ENCODE measurements at places on chromosomes 16 and 17. TPM values are rescaled to one million over a fixed set of nuclear protein-coding genes. Genes with fewer than 3 reads are reported as not detected.

GRCh38 chr17:57524839-57525568 is 220.1 kb downstream of the CCDC182 start:
- H3K4me3 ChIP-seq: no peak overlapping the region
- H3K4me1 ChIP-seq: peaks cover 3% of the 10 kb centered on the region
- H3K27me3 ChIP-seq: no peaks in the 10 kb centered on the region
- DNase-seq: no peak
- H3K36me3 ChIP-seq: no peaks in the 10 kb centered on the region

- peak; percentile 76 for DNase-seq
- no peak overlapping the region for H3K27ac ChIP-seq
- H3K4me3 ChIP-seq: no peak overlapping the region
Measured at GRCh38 chr17:76076765-76077583, 2.0 kb upstream of the ZACN start.

DNA sequence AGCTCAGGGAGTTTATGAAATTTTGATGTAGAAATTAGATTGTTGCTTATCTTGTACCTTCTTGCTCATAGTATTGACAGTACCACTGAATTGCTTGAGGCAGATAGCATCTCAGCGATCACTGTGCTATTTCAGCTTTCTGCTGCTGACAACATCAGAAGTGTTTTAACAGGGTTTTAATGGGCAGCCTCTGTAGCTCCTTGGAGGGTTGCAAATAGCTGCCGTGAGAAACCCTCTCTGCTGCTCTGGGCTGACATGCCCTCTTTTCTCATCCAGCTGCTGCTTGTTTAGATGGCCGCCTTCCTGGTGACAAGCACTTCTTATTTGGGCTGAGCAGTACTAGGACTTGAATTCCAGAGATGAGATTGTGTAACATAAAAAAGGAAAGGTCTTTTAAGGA is 180.2 kb upstream of the TBX2 start:
- peak overlapping the region; percentile 24 for H3K27ac ChIP-seq
- H3K36me3 ChIP-seq: no peaks in the 10 kb centered on the region
- no peaks in the 10 kb centered on the region for H3K27me3 ChIP-seq
- peaks cover 22% of the 10 kb centered on the region for H3K4me1 ChIP-seq
- no peak overlapping the region for H3K4me3 ChIP-seq

DNA sequence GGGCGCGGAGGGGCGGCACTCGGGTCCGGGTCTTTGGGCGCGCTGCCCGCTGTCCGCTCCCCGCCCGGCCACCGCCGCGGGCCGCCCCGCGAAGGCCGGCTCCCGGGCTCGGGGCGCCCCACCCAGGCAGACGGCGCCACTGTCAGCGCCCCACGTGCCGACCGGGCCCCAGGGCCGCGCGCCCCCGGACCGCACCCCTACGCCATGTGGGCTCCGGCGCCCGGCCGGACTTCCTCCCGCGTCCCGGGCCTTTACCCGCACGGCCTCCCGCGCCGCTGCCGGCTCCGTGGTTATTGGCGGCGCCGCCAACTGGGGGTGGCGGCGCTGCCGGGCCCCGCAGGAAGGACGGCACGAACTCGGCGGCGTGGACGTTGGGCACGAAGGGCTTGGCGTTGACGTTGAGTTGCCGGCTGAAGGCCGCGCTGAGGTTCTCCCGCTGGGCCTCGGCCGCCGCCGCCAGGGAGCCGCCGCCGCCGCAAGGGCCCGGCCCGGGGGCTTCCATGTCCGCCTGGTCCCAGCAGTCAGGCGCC is 577 bp downstream of the GSPT1 start:
- H3K27ac ChIP-seq: peak overlapping the region; percentile 77
- DNase-seq: peak; percentile 93
- H3K4me1 ChIP-seq: peaks cover 40% of the 10 kb centered on the region
- H3K4me3 ChIP-seq: peak overlapping the region; percentile 93
- no peaks in the 10 kb centered on the region for H3K27me3 ChIP-seq

DNA sequence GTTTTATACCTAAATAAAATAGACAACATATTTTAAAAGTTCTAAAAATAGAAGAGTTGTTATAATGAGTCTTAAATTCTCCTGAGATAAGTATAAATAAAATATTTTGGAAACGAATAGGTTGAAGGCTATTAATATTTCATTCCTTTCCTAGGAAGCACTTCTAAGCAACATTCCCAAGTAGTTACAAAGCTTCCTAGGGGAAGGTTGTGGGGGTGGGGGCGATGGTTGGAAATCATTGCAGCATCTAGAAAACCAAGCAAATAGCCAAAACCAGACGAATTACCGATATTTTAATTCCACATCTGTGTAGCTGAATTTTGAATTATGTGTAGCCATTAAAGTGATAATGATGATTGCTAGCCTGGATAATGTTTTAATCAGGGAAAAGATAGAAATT is 26.9 kb downstream of the PTRH2 start:
- H3K4me1 ChIP-seq: peaks cover 9% of the 10 kb centered on the region
- H3K27me3 ChIP-seq: no peaks in the 10 kb centered on the region
- H3K36me3 ChIP-seq: peaks cover 100% of the 10 kb centered on the region
- no peak overlapping the region for H3K4me3 ChIP-seq
- DNase-seq: no peak

- H3K4me3 ChIP-seq: no peak overlapping the region
- no peak for DNase-seq
- H3K27me3 ChIP-seq: no peaks in the 10 kb centered on the region
- no peaks in the 10 kb centered on the region for H3K4me1 ChIP-seq
Measured at GRCh38 chr16:50751528-50751927, 9.6 kb downstream of the CYLD start.

GRCh38 chr16:10871157-10871991 is 5.6 kb upstream of the CIITA start:
- H3K27me3 ChIP-seq: no peaks in the 10 kb centered on the region
- H3K36me3 ChIP-seq: no peaks in the 10 kb centered on the region
- DNase-seq: peak; percentile 91
- peak overlapping the region; percentile 77 for H3K27ac ChIP-seq
- H3K4me1 ChIP-seq: peaks cover 28% of the 10 kb centered on the region

DNA sequence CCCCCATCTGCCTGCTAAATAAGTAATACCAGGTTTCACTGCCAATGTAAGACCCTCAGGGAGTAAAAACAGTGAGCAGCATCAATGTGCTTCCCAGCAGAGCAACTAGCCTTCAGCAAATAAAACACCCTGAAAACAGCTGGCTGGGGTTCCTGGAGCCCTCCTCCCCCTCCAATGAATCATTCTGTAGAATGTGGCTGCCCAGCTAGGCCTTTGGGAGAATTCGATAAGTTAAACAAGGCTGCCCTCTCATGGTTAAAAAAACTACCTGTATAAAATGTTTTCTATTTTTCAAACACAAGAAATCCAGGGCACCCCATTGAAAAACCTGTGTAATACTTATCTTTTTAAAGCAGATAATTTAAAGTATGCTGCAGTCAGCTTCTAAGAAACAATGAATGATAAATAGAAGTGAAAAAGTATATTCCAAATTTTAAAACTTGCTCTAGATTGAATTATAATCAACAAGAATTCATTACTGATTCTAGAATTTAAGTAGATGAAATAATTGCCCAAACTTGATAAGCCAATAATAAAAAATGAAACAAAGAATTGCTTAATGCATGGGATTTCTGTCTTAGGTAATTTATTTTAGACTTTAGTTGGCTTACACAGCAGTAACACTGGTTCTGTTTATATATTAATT is 9.4 kb upstream of the TOM1L1 start:
- no peaks in the 10 kb centered on the region for H3K36me3 ChIP-seq
- H3K4me3 ChIP-seq: no peak overlapping the region
- H3K27me3 ChIP-seq: no peaks in the 10 kb centered on the region
- H3K4me1 ChIP-seq: peaks cover 3% of the 10 kb centered on the region
- peak; percentile 89 for DNase-seq
- no peak overlapping the region for H3K27ac ChIP-seq

DNA sequence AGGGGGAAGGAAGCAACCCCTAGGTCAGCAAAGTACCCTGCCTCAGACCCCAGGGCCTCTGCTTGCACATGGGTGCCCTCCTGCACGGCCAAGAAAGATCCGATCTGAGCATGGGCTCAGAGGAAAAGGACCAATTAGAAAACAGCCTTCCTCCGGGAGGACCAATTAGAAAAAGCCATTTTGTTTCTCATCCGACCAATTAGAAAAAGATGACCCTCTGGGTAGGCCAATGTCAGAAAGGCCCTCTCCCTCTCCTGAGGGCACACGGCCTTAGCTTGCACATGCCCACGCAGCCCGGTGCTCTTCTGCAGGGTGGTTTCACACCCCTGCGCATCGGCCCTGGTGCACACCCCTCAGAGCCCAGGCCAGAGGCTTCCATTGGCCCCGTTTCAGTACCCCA is 5.1 kb upstream of the CISD3 start:
- H3K36me3 ChIP-seq: peaks cover 20% of the 10 kb centered on the region
- H3K4me1 ChIP-seq: no peaks in the 10 kb centered on the region
- DNase-seq: no peak
- no peak overlapping the region for H3K4me3 ChIP-seq
- no peaks in the 10 kb centered on the region for H3K27me3 ChIP-seq

DNA sequence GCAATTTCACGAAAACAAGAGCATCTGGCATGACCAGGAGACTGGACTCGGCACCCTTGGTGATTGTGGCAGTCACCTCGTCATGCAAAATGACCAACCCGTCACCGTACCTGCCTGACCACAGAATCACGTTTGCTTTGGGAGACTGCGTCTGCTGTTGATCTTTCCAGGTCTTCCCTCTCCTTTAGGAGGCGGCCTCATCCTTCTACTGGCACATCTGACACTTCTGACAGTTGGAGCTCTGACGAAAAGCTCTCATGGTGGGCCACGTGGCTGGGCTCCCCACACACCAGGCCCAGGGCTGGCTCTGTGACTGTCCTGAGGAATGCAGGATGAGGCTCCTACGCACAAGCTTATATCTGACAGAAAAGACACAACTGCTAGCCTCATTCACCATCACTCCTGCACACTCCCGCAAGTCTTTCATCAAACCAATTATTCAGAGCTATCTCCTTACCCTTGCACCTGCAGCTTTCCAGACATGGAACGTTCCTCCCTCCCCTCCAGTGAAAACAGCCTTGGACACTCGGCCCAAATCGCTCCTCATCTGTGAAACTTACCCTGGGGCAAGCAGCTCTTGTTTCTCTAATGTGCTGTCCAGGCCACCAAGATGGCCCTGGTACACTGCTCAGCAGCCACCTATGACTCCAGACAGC is 3.6 kb downstream of the TRAP1 start:
- H3K27ac ChIP-seq: no peak overlapping the region
- H3K4me3 ChIP-seq: no peak overlapping the region
- peaks cover 11% of the 10 kb centered on the region for H3K4me1 ChIP-seq
- DNase-seq: no peak
- H3K27me3 ChIP-seq: no peaks in the 10 kb centered on the region
- peaks cover 11% of the 10 kb centered on the region for H3K36me3 ChIP-seq

GRCh38 chr16:76195056-76195455 is 82.1 kb upstream of the CNTNAP4 start:
- no peak for DNase-seq
- no peak overlapping the region for H3K27ac ChIP-seq
- H3K4me1 ChIP-seq: no peaks in the 10 kb centered on the region
- H3K27me3 ChIP-seq: no peaks in the 10 kb centered on the region
- no peaks in the 10 kb centered on the region for H3K36me3 ChIP-seq

DNA sequence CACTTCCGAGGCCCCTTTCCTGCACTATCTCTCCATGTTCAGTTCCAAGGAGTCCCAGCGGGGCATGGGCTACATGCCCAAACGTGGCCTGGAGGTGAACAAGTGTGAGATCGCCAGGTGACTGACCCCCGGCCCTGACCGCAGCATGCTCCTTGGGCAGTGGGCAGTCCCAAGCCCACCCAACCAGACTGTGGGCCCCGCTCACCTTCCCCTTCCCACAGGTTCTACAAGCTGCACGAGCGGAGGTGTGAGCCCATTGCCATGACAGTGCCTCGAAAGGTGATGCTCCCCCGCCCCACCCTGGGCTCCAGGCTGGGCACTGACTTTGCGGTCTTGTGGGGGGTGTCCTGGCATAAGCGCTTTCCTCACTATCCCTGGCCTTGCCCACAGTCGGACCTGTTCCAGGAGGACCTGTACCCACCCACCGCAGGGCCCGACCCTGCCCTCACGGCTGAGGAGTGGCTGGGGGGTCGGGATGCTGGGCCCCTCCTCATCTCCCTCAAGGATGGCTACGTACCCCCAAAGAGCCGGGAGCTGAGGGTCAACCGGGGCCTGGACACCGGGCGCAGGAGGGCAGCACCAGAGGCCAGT is 4.7 kb downstream of the CORO1A start:
- H3K4me1 ChIP-seq: no peaks in the 10 kb centered on the region
- no peak overlapping the region for H3K4me3 ChIP-seq
- peak; percentile 58 for DNase-seq
- no peaks in the 10 kb centered on the region for H3K36me3 ChIP-seq
- no peaks in the 10 kb centered on the region for H3K27me3 ChIP-seq
- H3K27ac ChIP-seq: no peak overlapping the region

GRCh38 chr17:20053361-20053964 is 44.3 kb downstream of the SPECC1 start:
- DNase-seq: no peak
- H3K36me3 ChIP-seq: no peaks in the 10 kb centered on the region
- no peaks in the 10 kb centered on the region for H3K4me1 ChIP-seq
- no peak overlapping the region for H3K4me3 ChIP-seq
- peaks cover 13% of the 10 kb centered on the region for H3K27me3 ChIP-seq
- H3K27ac ChIP-seq: no peak overlapping the region

- H3K27me3 ChIP-seq: no peaks in the 10 kb centered on the region
- no peak overlapping the region for H3K27ac ChIP-seq
- no peak overlapping the region for H3K4me3 ChIP-seq
- peak; percentile 69 for DNase-seq
Measured at GRCh38 chr17:77378318-77379064, 237.7 kb downstream of the SEC14L1 start.

DNA sequence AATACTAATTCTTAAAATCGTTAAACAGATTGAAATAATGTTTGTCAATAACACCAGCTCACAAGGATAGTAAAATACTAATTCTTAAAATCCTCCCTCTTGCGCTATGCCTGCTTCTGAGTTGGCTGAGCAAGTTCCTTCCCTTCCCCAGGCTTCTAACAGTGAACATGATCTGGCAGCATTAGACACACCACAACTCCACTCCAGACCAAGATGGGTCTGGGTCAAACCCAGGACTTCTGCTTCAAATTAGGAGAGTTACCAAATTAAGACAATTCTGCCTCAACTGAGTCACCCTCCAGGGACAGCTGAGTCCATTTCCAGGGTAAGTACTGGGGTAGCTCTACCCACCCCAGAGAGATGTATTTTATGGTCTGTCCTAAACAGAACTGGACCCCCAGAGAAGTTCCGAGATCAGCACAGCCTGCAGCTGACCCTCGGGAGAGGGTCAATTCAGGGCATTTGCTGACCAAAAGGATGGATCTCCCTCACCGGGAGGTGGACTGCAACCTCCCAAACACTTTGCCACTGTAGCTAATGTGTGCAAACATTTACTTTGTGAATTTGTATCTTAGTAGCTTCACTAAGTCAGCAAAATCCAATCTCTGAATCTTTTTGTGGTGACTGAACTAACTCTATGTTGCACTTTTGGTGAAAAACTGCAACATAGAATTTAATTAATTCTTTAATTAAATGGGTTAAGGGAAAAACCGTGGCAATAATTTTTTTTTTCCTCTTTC is 48.8 kb downstream of the ADCY9 start:
- H3K27ac ChIP-seq: peak overlapping the region; percentile 62
- DNase-seq: no peak
- peaks cover 13% of the 10 kb centered on the region for H3K4me1 ChIP-seq
- no peaks in the 10 kb centered on the region for H3K27me3 ChIP-seq
- peak overlapping the region; percentile 42 for H3K4me3 ChIP-seq

GRCh38 chr16:75996491-75996890 is 270.2 kb upstream of the CPHXL start:
- no peak overlapping the region for H3K4me3 ChIP-seq
- H3K27ac ChIP-seq: no peak overlapping the region
- H3K4me1 ChIP-seq: no peaks in the 10 kb centered on the region
- H3K27me3 ChIP-seq: no peaks in the 10 kb centered on the region
- H3K36me3 ChIP-seq: no peaks in the 10 kb centered on the region

PRKCB gene
- under 0.01 TPM for total RNA-seq

CA7 gene
- not detected for total RNA-seq

HP gene
- total RNA-seq: not detected

OSBPL7 gene
- total RNA-seq: 8.3 TPM

ZSCAN10 gene
- not detected for total RNA-seq

All from osteoblast (primary cell).